ENCODE measurements at places on chromosomes 1 and 21. TPM values are rescaled to one million over a fixed set of nuclear protein-coding genes. Genes with fewer than 3 reads are reported as not detected.

- no peak for DNase-seq
These were observed 96.7 kb upstream of the IGSF21 start for GRCh38 chr1:18010945-18011344.

GRCh38 chr1:233843525-233844204 is 60.8 kb upstream of the SLC35F3 start:
- no peak for DNase-seq

- no peak for DNase-seq
These were observed 39.9 kb downstream of the PEX14 start for GRCh38 chr1:10514490-10515235.

DNA sequence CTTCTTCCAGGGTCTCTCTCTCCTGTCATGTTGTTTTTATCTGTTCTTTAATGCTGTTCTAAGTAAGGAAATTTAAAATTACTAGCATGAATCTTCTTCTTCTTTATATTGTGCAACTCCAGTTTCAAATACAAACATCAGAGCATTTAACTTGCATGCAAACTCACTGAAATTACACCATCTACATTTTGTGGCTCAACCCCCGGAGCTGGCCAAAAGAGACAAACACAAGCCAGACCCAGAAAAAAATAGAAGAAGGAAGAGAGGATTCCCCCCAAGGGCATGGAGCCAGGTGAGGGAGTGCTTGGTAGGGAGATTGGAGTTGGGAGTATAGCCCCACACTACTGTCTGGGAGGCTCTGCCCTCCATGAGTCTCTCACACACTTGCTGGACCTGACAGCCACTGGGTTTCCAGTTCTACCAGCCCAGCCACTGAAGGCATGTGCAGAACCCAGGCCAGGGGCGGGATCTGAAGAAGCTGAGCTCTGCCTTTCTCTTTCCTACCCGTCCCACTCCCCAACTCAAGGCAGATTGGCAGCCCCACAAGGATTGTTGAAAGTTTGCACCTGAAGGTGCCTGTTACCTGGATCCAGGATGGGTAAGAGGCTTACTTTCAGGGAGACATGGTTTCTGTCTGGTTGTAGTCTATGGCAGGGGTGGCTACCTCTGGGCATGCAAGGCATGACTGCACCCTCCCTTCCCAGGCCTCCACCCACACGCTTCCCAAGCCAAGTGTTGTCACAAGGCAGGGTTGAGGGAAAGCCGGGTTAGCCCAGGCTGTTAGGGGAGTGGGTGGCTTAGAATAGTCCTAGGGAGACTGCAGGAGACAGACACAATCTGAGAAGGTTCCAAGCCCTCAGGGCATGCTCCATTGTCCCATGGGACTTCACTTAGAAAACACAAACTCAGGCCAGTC is 297.2 kb downstream of the TGFB2 start:
- no peak for DNase-seq

- DNase-seq: no peak
These were observed 12.8 kb upstream of the NRIP1 start for GRCh38 chr21:15077529-15078145.

DNA sequence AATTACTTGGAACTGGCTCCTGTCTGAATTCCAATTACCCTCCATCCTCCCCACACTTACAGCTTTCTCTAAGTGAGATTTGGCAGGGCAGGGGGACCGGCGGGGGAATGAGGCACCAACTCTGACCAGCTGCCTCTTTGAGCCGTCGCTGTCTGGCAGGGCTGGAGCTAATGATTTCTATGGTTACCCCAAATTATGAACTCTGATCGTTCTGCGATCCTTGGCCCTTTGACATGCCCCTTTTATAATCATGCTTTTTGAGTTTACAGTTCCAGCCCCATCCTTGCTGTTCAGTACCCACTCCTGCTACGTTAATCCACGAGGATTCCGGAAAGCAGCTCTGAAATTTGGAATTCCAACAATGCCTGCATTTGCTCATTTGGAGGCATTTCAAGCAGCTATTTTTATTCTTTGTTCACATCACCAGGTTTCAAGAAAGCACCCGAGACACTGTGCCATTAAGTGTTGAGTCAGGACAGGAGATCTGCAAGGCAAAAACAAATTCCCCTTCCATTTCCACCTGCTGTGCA is 54.6 kb upstream of the LBR start:
- peak; percentile 20 for DNase-seq

Gene GBP2
- 61.3 TPM for total RNA-seq

Gene HRNR
- total RNA-seq: not detected
